ENCODE measurements at places on chromosomes 4 and X.

DNA sequence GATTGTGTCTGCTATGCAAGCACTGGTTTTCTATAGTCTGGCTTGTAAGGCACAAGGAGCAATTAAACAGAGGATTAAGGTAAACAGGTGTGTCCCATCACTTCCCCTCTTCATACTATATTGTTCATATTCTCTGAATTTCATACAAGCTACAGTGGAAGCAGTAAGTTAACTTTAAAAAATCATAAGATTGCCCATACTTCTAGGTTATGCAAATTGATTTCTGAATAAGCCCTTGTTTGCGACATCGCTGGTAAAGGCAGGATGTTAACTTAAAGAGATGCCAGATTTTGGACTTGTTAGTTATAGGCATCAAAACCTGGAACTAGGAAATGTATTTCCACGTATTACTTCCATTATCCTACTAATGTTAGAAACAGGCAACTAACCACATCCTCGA, 1.0 kb upstream of the TMEM131L start:
- DNase-seq, result no peak

GRCh38 chr4:183441276-183441675, 3.2 kb upstream of the CDKN2AIP start:
- no peak for DNase-seq

GRCh38 chrX:110684653-110685052, 111.0 kb downstream of the CHRDL1 start:
- no peak for DNase-seq

DNA sequence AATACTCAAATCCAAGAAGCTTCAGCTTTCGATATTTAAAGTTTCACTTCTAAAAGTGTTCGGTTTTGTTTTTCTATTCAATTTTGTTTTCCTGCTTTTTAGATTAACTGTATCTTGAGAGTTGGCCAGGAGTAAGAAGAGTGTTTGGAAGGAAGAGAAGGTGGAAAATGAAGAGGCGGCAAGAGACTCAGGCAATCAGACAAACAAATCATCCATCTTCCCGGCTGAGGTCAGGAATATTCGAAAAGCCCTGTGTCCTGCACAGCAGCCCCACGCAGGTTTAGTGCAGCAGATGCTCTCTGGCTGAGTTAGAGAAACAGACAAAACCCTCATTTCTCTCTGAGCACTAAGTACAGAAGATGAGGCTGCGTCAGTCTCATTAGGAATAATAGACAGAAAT, 330.3 kb upstream of the NOCT start:
- DNase-seq, result no peak

DNA sequence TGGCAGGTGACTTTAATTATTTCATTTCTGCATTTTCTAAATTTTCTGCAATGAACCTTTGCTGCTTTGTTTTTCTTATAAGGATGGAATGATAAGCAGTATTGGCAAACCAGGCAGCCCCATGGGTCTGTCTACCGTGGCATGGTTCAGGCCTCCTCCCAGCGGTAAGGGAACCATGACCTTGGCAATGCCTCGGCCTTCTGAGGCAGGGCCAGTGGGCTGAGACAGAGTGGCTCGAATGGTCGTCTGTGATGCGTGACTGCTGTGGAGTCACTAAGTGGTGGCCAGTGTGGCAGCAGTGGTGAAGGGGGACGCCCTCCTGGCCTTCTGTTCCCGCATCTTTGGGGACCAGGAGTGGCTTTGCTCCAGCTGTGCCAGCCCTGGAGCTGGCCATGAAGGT, 43.6 kb upstream of the GRPEL1 start:
- DNase-seq, result no peak

DNA sequence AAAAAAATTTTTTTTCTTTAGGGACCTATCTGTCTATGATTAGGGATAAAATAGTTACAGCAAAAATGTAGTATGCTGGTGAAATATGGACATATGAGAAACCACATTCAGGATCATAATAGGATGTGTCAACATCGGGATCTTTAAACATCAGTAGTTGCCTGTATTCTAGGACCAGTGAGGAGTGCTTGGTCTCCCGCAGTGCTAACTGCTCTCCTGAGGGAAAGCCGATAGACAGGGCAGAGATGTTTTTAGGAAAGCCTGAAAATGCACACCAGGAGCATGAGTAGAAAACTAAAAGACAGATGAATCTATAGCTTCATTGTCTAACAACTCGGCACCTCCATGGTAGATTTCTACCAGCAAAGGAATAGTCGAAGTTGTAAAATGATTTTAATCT, 178.1 kb upstream of the SMIM31 start:
- no peak for DNase-seq

DNA sequence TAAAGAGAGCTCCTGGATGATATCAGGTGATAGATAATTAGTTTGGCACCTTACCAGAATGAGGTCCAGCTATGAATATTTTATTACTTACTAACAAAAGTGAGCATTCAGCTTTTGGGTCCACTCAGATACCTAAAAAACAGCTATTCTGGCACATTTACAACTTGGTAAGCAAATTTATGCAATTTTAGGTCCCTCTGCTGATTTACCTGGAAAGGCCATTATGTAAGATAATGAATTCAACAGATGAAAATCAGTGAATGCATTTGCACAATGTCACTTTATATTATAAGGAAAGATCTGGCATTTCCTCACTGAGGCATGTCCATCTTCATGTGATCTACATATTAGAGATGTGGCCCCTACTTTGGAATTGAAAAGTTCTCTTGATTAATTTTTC, 517.0 kb downstream of the SPRY1 start:
- DNase-seq, result no peak

DNA sequence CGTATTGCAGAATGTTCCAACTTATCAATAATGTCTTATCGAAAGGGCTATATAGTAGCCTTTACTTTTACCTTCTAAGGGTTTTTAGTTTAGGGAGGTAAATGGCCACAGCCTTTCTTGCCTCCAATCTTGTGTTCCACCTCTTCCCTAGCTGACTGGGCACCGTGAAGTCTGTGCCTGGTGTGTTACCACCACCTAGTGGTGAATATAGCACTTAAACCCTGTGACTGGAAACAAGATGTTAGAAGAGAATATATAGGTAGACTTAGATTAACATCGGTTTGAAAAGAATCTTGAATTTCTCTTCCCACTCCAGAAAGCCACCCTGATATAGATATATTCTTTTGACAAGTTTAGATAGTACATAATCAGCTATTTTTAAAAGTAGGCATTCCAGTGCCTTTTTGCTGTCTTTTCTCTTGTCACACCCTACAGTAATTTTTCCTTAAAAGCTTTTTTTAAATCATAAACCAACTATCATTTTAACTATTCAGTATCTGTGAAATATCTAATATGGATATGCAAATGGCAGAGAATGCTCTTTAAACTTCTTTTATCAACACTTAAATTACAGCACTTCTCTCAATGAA, 27.8 kb upstream of the ADH7 start:
- DNase-seq, result peak; percentile 24

- DNase-seq, result no peak
Observed at GRCh38 chr4:100208459-100208858, 18.2 kb upstream of the DDIT4L start.

DNA sequence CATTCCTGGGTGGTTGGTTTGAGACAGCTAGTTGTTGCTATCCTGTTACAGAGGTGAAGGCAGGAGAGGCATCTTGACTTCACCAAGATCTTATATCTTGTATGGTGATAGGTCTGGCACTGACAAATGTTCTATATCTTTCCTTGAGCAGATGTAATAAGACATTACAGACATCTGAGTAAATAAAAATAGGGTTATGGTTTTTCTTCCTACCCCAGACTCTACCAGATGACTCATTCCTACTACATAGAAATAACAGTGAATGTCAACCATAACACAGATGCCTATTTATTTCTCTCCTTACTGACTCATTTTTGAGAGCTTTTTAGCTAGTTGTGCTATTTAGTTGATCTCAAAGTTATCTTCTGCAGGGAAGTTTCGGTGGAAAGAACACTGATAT, 21.9 kb downstream of the HNRNPH2 start:
- DNase-seq, result no peak

DNA sequence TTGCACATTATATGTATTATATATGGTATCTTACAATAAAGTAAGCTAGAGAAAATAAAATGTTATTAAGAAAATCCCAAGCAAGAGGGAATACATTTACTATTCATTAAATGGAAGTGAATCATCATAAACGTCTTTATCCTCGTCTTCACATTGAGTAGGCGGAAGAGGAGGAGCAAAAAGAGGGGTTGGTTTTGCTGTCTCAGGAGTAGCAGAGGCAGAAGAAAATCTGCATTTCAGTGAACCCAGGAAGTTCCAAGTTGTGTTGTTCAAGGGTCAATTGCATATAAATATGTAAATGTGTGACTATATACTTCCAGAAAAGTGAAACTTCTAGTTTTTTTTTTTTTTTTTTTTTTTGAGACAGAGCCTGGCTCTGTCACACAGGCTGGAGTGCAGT, 301.4 kb downstream of the TMA16 start:
- no peak for DNase-seq

GRCh38 chr4:184953971-184954370, 64.3 kb upstream of the HELT start:
- no peak for DNase-seq

DNA sequence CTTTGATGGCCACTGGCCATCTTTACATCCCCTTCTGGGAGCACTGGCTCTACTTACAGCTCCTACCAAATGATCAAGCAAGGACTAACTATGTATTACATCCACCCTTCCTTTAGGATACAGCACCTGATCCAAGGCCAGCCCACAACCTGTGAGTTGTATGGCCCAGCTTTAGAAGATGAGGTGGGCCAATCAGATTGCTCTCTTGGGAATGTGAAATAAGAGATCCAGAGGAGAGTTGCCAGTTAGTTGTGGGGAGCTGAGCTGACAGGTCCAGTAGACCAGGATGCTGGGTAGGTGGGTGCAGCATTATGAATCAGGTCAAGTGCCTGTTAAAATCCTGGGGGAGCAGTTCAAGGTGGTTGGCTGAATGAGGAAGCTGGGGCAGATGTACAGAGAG, 111.5 kb downstream of the GNL3L start:
- no peak for DNase-seq

- DNase-seq, result no peak
Observed at GRCh38 chr4:38566806-38567398, 97.1 kb upstream of the KLF3 start.

DNA sequence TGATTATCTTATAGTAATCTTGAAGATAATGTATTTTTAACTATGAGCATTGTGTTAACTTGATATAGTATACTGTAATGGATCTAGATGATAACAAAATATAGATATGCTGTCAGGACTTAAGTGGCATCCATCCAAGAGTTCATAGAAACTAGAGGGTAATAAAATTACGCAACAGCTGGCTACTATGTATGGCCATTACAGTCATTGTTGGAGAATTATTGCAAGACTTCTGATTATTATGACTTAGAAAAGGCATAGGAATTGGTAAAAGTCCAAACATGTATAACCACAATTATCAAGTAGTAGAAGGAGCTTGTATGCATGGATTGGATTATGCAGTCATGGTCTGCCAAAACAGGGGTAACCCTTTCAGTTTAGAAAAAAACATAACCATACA, 9.5 kb downstream of the OGT start:
- no peak for DNase-seq

DNA sequence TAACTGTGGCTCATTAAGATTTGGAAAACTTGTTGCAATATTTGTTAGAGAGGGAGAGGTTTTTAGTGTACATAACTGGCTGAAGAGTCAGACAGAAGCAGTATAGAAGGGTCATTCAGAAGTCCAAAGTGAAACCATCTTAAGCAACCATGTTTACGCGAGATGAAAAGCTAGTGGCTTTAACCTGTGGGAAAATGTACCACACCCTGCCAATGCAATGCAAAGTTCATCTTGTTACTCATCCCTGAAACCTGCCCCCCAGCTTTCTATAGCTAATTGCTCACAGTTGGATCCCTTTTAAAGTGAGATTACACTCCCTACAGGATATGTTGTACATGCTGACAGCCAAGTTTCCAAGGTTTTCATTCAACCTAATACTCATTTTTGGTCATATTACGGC, 96.7 kb upstream of the RAPGEF2 start:
- no peak for DNase-seq

DNA sequence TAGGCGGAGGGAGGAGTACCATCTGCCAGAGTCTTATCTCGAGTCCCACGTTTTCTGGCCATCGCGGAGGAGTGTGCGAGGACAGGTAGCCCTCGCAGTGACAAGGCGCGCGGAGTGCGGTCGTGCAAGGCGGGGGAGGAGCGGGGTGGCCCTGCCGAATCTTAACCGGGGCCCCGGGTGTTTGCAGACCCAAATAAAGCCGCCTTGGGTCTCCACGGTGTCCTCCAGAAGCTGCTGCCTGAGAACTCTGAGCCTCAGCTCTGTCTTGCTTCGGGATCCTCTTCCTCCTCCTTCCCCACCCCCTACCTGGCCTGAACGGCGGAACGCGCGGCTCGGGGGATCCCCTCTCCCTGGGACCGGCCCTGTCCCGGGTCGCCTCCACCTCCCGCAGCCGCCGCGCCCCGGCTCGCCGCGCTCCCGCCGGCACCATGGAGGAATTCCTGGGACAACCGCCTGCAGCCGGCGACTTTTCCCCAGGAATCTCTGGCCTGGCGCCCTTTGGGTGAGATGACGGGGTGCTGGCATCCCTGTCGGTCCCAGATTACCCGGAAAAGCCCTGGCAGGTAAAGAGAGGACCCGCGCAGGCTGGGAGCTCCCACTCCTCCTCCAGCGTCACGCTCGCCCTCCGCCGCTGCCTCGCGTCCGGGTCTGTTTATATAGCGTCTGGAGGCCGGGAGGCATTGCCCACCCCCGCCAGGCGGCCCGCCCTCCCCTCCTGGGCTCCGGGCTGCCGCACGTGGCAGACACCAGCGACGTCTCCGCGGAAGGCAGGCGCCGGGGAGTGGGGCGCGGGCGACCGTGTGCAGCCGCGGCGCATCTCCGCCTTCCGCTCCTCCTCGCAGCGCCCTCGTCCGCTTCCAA, at the start of gene GALNTL6:
Gene GALNTL6 (plus strand): TSS at position 740 of the 861 bp plus-strand sequence.
- no peak for DNase-seq

DNA sequence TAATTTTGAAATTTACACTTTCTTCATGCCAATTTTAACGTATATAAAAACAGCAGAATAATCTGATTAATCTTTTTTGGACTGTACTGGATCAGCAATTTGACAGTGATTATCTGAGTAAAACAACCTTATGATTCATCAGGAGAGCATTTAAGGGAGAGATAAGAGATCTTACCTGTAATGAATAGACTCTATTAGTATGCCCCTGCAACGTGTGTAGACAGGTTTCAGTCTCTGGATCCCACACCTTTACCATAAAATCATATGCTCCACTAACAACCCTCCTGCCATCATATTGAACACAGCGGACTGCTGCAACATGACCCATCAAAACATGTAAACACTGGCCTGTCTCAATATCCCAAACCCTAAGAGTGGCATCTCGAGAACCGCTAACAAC, 210.1 kb downstream of the FBXW7 start:
- no peak for DNase-seq

Data from NCI-H2029 treated with DMSO at 0.1 percent for 48 hours (cell line).